ENCODE measurements at places on chromosomes 12 and 14. TPM values are rescaled to one million over a fixed set of nuclear protein-coding genes. Genes with fewer than 3 reads are reported as not detected.
A peak's percentile ranks its signal among the peaks of the same experiment; 100 is the strongest.

- DNase-seq, result peak; percentile 18
These were observed 558 bp downstream of the KLHDC2 start for GRCh38 chr14:49768301-49769121.

GRCh38 chr14:75229661-75230139 lies 48.9 kb upstream of the FOS start:
- DNase-seq, result no peak

GRCh38 chr14:32627545-32628298 lies 298.6 kb downstream of the AKAP6 start:
- no peak for DNase-seq

DNA sequence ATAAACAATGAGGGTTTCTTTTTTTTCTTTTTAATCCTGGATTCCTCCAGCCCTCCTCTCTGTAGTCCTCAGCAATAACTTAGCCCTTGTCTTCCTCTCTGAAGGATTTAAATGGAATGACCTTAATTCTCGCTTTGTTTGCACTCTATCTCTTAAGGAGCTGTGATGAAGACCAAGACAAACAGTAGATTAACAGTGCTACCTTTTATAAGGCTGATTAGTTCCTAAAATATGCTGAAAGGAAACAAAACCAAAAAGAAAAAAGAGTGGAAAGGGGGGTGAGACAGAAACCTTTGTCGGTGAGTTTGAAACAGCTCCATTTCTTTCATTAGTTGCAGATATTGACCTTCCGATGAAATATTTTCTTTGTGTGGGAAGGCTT lies 38.7 kb upstream of the PTCSC3 start:
- no peak for DNase-seq

DNA sequence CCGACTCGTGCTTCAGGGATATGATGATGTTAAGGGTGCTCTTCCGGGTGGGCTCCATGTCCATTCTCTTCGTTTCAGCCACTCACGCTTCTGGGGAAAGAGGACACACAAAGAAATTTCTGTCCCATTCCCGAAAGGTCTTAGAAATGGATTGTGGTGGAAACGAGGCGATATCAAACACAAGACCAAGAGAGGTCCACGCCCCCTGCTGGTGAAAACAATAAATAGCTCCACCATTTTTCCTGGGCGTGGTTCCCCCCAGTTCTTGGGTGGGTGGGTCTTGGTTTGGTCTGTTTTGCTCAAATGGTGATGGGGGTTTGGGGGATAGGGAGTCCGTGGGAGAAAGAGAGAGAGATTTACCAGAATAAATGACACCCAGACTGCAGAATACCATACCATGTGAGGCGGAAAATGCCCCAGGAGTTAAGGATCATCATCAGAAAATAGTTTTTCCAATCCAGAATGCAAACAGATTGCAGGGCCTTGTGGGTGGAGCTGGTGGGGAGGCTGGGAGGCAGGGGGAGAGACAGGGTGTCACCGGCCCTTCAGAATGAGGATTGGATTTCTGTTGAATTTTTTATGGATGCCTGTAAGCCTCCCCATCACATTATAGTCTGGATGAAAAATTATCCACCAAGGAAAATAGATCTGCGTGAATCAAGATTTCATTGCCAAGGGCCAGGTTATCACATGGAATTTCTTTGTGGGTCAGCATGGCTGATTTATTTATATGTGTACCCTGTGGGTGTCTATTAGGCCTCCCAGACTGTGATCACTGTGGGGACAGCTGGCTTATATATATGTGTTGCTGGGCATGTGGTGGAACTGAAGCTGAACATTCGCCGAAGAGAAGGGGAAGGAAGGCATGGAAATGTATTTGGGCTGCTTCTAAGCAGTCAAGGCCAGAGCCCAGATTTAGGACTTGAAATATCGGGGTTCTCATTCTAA lies 55.8 kb downstream of the SRRM4 start:
- DNase-seq, result no peak

GRCh38 chr12:93126069-93126474 lies 197.0 kb upstream of the EEA1 start:
- DNase-seq, result no peak

DNA sequence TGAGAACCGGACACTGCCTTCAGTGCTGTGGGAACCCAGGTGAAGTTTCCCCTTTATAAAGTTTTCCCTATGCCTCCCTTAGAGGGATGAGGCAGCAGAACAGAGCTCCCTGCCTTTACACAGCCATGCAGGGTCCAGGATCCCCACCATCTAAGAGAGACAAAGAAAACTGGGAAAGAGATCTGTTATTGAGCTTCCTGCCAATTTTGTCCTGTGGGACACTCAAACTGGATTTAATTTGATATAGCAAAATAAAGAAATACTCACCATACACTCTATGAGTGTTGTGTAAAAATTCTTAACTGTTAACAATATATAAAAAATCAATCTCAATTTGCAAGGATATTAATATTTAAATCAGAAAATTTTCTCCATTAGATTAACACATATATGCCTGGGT lies 69.9 kb downstream of the DRAM1 start:
- DNase-seq, result no peak

- DNase-seq, result peak; percentile 54
These were observed 36.3 kb upstream of the NPFF start for GRCh38 chr12:53543539-53543938.

- no peak for DNase-seq
These were observed 20.3 kb upstream of the DRAM1 start for GRCh38 chr12:101857043-101857558.

GRCh38 chr14:99708449-99708848 lies 24.4 kb downstream of the CYP46A1 start:
- DNase-seq, result no peak

DNA sequence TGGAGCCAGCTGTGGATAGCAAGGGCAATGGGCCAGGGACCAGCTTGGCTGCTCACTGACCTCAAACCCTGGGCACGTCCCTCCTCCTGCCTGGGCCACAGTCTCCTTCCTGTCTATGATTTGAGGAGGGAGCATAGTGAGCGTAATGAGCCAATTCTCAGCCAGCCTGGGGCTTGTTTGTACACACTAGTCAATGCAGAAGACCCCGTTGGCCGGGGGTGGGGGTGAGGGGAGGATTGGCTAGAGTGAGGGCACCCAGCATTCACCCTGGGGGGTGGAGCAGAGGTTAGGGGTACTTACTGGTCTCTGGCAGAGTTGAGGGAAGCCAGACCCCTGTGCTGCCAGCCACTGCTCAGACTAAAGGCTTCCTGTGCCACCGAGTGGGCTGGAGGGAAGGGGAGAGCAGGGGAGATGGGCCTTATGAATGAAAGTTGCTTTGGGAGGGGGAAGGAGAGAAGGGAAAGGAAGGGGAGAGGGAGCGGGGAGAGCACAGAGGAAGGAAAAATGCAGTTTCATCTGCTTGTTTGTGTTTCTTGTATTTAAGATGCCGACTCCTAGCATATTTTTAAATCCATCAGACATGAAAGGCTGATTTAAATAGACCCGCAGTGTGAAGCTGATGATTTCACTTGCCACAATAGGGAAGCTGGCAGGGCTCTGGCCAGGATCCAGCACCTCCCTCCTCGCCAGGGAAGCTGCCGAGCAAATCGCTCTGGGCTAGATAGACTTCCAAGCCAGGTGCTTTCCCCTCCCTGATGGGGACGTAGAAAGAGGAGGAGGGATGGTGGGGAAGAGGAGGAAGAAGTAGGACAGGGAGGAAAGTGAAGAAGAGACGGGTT lies 114.0 kb downstream of the PRMT8 start:
- DNase-seq, result no peak

GRCh38 chr12:64178122-64178521 lies 44.0 kb downstream of the KICS2 start:
- no peak for DNase-seq

DNA sequence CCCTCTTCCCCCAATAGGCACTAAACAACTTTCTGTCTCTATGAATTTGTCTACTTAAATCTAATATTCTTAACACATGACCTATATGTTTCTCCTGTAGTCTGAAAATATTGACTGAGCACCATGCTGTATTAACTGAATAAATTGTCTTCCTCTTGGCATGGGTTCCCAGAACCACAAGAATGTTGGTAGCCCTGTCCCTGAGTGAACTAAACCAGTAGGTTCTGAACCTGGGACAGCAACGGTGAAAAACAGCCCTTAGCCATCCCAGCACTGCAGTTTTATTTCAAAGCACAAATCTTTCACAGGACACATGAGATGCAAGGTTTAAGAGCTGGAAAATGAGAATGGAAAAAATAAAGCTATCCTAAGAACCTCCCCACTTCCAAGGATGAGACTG lies 20.4 kb upstream of the HSP90B1 start:
- no peak for DNase-seq

- DNase-seq, result no peak
These were observed 23.8 kb upstream of the LTBP2 start for GRCh38 chr14:74635847-74636246.

- DNase-seq, result peak; percentile 24
These were observed 48.8 kb upstream of the PAPLN start for GRCh38 chr14:73188501-73188911.

DNA sequence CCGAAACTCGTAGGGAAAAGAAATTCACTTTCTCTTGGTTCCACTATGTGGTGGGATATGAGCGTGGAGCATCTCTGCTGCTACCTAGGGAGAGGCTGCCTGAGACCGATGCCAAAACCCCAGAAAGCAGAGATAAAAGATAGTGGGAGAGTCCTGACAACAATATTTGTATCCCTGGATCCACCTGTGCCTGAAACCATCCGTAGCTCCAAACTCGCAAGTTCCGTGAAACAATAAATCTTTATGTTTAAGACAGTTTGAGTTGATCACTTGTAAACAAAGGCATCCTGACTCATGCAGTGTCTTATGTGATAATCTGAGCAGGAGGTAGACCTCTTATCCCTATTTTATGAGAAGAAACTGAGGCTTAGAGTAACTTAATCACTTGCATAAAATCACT lies 2.9 kb downstream of the MAP1LC3B2 start:
- DNase-seq, result no peak

- DNase-seq, result no peak
These were observed 128.8 kb upstream of the DYRK2 start for GRCh38 chr12:67519484-67520433.

DNA sequence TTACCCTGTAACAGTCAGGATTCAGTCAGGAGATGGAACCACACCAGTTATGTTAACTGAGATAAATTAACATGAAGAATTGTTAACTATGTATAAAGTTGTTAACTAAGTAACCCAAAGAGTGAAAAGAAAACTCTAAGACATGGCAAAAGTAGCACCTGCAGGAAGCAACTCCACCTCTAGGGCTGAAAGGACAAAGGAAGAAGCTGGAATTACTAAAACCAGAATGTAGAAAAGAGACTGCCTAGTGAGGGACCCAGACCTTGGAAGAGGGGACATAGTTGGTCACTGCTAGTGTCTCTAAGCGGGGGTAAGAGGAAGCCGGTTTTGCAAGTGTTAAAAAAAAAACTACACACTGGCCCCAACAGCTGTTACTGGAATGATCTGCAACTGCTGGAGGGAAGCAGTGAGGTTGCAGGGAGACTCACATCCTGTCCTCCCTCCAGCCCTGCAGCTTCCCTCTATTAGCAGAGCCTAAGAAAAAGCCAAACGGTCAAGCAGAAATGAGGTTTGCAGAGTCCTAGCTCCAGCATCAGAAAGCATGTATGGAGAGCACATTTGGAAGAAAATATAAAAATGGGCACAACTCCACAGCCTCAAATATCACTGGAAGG lies 39.8 kb downstream of the GPR135 start:
- no peak for DNase-seq

GRCh38 chr12:57372233-57372632 lies 58.6 kb downstream of the R3HDM2 start:
- no peak for DNase-seq

DNA sequence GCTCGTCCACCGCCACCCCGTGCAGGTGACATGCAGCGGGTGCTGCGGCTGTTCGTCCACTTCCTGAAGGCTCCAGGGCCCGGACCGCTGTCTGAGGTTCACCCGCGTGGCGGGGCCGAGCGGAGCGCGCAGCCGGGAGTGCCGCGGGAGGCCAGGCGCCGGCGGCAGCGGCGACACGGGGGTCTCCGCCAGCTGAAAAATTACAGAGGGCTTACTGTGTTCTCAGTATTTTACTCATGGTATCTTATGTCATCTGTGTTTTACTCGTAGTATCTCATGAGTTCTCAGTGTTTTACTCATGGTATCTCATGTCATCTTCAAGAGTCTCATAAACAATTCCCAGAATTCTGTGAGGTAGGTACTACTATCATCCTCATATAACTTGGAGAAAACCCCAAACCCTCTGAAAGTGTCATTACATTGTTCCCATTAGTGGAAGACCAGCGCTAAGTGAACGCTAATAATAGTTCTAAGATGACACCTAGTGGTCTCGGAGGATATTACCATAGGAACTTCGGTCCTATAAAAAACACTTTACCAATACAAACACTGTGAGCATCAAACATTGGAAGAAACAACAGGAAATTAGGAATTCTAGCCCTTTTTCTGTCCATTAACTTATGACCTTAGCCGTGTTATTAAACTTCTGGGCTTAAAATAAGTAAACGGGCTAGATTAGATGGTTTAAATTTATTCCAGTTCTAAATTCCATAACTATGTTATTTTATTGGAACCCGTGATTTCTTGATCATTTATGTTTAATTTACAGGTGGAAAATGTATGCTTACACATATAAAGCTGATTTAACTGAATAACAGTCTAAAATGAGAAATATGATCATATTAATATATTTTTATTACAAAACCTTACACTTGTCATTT lies 32.4 kb downstream of the AK7 start:
- peak; percentile 57 for DNase-seq

DNA sequence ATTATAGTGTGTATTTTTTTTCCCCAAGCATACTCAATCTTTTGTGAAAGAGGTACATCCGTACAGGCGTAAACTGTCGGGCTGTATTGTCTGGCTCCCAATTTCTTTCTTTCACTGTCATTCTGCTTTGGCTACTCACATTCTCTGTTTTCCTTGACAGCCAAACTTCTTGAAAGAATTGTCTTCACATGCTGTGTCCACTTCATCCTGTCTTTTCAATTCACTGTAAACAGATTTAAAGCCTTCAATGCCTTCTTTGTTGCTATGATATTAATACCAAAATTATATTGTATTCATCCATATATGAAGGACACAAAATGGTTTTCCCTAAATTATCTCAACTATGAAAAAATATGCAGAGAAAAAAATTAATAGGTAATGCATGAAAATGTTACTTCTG lies 6.0 kb upstream of the ATP23 start:
- DNase-seq, result no peak

- DNase-seq, result no peak
These were observed 1.9 kb downstream of the RTL1 start for GRCh38 chr14:100901391-100902183.

Gene LRRC10
- not detected for total RNA-seq

Gene SLC5A8
- total RNA-seq, result not detected

Gene PMCH
- not detected for total RNA-seq

Gene DPF3
- 0.06 TPM for total RNA-seq

Gene MSI1
- total RNA-seq, result 0.35 TPM

Gene TMEM253
- 0.47 TPM for total RNA-seq

Gene SLC22A17
- 4.6 TPM for total RNA-seq

Gene EID3
- total RNA-seq, result 0.66 TPM

Gene FOXG1
- 4.8 TPM for total RNA-seq

Gene PPP2R5C
- total RNA-seq, result 70.7 TPM

Gene LALBA
- total RNA-seq, result not detected

Gene AMHR2
- not detected for total RNA-seq

Gene KRT78
- not detected for total RNA-seq

Gene ST8SIA1
- total RNA-seq, result 8.9 TPM

All from H4 (cell line).